ENCODE measurements at places on chromosomes 11 and 22.

- DNase-seq, result no peak
Measured at GRCh38 chr11:67268962-67269268, 2.6 kb downstream of the GRK2 start.

DNA sequence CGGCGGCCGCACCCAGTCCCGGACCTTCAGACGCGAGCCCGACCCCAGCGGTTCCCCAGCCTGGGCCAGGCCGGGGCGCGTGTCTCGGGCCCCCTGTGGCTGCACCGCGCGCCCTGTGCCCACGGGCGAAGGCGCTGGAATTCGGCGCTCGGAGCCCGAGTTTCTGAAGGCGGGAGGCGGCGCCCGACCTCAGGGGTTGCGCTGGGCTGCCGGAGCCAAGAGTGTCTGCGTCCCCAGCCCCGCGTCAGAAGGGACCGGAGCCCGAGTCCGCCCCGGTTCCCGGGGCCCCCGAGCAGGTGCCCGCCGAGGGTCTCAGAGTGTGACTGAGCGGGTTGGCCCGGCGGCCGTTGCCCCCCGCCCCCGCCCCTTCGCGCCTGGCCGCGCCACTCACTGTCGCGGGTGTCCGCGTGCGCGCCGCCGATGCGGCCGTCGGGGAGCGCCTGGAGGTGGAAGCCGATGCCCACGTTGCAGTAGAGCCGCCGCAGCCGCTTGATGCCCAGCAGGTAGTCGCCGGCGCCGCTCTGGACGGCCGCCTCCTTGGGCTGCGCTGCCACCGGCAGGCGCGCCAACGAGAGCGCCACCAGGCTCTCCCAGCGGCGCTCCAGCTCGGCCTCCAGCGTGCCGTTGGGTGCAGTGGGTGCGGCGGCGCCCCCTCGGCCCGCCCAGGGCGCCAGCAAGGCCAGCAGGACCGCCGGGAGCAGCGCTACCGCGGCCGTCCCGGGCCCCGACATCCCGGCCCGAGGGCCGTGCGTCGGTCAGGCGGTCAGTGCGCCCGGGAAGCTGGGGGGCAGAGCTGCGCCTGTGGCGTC, 583 bp downstream of the FGF4 start:
- DNase-seq, result no peak

DNA sequence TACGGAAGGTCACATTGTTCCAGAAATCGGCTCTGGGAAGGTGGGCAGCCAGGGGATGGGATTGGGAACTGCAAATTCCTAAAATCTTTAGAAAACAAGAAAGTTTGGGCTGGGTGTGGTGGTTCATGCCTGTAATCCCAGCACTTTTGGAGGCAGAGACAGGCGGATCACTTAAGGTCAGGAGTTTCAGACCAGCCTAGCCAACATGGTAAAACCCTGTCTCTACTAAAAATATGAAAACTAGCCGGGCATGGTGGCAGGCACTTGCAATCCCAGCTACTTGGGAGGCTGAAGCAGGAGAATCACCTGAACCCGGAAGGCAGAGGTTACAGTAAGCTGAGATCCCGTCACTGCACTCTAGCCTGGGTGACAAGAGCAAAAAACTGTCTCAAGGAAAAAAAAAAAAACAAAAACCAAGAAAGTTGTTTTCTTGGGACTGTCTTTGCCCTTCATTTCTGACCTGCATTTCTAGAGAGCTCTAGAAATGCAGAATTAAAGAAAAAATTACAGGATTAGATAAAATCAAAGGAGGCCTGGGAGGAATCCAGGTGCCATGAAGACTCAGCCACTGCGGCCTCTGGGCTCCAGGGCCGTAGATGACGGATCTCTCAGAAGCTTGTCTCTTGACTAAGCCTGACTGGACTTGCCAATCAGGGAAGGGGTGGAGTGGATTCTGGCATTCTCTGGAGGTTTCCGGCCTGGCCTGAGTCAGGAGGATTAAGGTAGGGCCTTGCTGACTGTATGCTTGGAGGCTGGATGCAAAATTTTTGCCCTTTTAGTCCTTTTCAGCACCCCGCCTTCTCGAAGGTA, 5.3 kb upstream of the MALAT1 start:
- peak; percentile 96 for DNase-seq

GRCh38 chr22:42752912-42753311, 32.2 kb upstream of the A4GALT start:
- no peak for DNase-seq

GRCh38 chr11:19813158-19813879, 100.7 kb downstream of the NAV2 start:
- no peak for DNase-seq

- no peak for DNase-seq
Measured at GRCh38 chr11:72777755-72778278, 16.0 kb downstream of the STARD10 start.

GRCh38 chr11:18468961-18469360, 13.3 kb downstream of the LDHAL6A start:
- no peak for DNase-seq

GRCh38 chr11:82631722-82632630, 101.7 kb downstream of the FAM181B start:
- DNase-seq, result no peak

DNA sequence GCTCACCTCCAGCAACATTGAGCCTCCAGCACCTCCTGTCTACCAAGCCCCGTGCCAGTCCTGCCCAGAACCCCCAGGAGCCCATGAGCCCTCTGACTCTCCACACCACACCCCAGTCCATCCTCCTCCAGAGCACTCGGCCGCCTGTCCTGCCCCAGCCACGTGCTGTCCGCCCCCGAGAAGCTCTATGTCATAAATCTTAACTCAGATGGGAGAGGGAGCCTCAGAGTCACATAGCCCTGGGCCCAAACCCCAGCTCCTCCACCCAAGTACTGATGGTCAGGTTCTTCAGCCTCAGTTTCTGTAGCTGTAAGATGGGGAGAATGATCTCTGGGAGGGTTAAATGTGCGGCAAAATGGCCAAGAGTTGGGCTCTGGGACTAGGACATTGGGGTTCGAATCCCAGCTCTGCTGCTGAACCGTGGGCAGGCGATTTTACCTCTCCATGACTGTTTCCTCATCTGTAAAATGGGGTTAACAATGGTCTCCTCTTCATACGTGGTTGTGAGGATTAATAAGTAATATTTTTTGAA, 27.8 kb downstream of the CYTH4 start:
- no peak for DNase-seq

DNA sequence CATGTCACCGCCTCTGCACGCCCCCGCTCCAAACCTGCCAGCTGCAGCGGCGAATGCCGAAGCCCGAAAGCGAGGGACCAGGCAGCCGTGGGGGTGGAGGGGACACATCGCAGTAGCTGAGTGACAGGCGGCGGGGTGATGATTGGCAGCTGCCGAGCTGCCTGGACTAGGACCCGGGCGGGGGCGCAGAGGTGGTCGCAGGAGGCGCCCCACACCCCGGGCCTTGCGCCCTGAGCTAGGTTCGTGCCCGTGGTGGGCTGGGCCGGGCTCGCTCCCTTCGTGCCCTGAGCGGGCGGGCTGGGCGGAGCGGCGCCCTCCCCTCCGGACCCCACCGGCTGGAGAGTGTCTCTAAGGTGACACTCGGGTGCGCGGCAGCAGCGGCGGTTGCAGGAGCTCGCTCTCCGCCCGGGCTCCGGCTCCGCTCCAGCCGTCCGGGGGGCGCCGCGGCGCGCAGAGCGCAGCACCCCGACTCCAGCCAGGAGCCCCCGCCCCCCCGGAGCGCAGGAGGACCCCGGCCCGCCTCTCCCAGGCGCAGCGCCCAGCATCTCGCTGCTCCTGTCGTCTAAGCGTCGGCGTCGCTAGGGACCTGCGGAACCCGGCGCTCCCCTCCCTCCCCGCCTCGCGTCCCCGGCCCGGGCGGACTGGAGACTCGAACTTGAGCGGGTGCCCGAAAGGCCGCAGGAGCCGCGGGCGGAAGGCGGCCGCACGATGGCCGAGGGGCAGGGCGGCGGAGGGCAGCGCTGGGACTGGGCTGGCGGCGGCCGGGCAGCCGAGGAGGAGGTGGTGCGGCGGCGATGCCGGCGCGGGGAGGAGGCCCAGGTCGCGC, 14.5 kb upstream of the DGKZ start:
- DNase-seq, result no peak

DNA sequence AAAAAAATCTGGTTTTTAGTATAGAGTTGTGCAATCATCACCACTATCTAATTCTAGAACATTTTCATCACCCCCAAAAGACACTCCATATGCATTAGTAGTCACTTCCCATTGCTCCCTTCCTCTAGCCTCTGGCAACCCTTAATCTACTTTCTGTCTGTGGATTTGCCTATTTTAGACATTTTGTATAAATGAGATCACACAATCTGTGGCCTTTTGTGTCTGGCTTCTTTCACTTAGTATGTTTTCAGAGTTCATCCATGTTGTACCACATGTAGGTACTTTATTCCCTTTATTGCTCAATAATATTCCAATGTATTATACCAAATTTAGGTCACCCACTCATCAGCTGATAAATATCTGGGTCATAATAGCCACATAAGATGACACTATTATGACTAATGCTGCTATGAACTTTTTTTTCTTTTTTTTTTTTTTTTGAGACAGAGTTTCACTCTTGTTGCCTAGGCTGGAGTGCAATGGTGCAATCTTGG, 67.5 kb upstream of the SCUBE2 start:
- DNase-seq, result peak; percentile 36

DNA sequence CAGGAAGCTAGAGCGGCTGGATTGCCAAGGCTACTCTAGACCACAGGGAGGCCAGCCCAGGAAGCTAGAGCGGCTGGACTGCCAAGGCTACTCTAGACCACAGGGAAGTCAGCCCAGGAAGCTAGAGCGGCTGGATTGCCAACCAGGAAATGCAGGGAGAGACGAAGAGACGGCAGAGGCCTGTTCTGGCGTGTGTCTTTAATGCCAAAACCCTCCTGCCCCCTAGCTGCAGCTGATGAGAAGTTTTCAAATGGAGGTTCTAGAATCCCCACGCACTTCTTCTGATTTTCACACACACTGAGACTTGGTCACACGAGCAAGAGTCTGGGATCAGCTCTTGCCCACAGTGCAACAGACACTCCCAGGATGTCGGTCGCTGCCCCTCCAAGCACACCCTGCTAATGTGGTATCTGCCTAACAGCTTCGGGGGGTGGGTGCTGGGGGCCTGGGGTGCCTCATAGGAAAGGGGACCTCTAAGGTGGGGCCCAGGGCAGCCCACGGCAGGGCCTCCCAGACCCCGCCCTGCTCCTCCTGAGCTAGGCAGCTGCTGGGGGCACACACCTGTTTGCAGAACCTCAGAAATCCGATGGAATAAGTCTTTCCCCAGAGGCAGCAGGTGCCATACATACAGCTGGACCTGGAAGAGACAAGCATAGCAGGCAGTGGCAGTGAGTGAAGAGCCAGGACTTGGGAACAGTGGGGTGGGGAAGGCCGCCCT, 28.5 kb downstream of the MAFF start:
- peak; percentile 50 for DNase-seq

DNA sequence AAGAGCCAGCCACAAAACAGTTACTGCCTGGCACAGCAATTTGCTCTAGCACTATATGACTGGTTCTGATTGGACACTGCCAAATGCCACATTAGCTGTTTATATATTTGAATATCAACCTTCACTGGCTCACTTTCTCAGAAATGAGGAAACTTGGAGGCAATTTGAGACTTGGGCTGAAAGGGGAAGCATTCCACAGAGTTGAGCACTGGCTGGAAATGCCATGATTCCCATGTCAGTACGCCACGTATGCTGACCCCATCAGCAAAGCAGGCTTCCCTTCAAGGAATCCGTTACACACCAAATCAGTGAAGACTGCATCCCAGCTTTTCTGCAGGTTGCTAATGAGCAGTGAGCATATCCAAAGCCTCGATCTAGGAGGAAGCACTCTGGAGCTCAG, 34.7 kb downstream of the GALNT18 start:
- DNase-seq, result no peak

GRCh38 chr11:59207988-59208451, 4.7 kb downstream of the MPEG1 start:
- peak; percentile 86 for DNase-seq

DNA sequence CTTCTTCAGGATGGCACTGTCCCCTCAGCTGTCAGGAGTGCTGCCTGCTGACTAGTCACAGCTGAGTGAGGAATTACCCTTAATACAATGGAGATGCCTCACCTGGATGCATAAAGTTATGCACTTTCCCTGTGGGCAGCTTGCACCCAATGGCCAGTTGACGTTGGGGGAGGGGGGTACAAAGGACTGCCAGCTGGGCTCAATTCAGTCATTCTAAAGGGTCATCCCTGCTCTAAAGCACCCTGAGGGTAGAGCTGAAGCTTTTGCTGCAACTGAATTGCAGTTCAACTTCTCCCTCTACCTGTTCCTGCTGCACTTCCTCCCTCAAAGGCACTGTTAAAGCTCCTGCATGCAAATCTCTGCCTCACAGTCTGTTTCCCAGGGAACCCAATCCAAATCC, 147.8 kb upstream of the SESN3 start:
- no peak for DNase-seq

DNA sequence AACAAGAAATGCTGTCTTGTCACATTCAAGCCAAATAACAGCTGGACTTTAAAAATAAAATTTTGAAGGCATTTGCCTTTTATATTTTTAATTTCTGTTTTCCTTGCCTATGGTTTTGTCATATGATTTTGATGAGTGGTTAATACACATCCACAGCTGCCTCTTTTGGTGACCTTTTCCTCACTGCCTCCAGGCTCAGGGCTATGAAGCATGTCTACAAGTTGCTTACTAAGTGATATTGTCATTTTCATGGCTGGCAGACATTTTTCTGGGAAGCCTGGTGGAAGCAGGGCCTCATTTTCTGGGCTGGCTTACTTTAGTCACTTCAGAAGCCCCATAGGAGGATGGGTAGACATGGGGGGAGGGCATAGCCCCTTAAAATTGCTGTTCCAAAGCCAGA, 344.9 kb downstream of the SOX6 start:
- DNase-seq, result no peak

DNA sequence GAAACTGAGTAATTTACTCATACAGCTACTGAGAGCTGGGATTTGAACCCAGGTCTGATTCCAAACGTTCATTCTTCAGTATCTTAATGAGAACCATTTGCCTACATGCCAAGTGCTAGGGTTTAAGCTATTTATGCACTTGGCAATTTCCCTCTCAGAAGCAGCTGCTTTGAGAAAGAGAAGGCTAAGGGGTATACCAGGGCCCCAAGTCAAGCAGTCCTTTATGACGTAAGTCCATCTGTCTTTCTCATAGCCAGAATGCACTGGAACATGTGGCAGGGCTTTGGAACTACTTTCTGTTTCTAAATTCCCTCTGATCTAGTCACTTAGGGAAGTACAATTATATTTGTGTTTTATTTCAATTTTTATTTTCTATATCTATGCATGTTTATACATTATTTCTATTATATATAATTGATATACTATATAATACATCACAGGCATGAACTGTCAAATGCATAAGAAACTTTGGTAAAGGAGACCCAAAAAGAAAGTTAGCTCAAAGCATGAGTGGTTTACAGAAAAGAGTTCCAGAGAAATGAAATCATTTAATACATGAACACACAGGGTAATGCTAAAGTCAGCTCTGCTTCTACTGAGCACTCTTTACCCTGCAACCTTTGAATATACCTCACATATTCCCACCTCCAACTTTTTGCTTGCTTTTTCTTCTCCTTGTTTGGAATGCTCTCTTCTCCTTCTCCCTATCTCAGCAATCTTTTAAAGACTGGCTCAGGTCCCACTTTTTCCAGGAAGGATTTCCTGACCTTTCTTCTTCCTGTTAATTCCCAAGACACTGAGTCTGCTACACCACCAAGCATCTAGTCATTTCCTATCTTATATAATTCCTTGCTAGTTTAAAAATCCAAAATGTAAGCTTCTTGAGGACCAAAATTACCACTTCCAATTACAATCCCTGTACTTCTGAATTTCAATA, 80.5 kb upstream of the GDPD4 start:
- DNase-seq, result peak; percentile 70

Data from choroid plexus epithelial cell (primary cell).